Activated CD8-positive, alpha-beta memory T cell treated with anti-CD3 and anti-CD28 coated beads for 1 hour (primary cell): ENCODE measurements at places on chromosomes 11 and 22.

DNA sequence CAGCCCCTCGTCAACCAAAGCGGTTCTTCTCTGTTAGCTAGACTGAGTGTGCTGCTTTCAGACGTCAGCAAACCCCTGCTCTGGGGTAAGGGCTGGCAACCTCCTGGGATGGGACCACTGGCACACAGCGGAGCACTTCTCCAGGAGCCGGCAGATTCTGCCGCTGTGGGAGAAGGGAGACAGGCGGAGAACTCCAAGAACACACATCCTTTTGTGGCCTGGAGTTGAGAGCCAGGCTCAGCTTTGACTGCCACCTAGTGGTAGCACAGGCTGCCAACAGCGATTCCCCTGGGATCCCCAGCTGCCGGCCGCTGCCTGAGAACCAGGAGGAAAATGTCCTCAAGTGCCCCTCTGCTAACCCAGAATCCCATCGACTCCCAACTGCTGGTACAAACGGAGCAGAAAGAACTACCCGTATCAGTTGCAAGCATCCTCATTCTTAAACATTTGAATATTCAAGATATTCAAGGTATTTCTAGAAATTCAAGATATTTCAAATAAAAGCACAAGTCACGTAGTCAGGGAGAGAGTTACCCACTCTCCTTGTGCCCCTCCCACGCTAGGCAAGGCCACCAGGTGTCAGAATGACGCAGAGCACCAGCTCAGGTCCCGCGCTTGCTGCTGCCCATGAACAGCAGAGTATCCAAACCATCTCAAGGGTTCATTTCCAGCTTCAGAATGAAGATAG is 4.9 kb downstream of the LTO1 start:
- peak; percentile 10 for DNase-seq

DNA sequence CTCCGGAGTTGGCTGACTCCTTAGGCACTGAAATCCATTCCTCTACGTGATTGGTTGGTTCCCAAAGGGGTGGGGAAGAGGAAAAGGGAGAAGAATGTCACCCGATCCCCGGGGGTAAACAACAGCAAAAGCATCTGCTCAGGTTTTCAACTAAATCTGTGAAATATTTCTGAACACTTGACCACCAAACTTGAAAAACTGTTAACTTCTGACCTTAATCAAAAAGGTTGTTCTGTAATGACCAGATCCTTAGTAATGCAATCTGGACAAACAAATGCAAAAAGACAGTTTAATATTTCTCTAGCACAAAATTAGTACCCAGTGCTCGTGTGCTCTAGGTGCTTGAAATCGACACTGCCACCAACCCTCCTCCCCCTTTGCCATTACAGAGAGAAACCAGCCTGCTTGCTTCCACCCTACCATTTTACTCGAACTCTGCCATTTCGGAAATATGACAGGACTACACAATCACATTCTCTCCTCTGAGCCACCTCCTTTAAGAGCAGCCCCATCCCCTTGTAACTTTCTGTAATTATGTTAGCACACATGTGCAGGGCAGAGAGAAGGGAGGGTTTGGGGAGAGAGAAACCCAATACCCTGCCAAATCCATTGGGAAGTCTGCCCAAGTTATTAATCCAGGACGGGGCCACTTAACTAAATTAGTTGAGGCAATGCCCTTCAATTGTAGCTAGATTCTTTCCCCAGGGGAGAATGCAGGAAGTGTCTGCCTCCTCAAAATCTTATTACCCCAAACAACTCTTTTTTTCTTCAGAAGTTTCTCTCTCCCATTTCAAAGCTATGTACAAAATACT is 113.8 kb downstream of the RBFOX2 start:
- DNase-seq = no peak

DNA sequence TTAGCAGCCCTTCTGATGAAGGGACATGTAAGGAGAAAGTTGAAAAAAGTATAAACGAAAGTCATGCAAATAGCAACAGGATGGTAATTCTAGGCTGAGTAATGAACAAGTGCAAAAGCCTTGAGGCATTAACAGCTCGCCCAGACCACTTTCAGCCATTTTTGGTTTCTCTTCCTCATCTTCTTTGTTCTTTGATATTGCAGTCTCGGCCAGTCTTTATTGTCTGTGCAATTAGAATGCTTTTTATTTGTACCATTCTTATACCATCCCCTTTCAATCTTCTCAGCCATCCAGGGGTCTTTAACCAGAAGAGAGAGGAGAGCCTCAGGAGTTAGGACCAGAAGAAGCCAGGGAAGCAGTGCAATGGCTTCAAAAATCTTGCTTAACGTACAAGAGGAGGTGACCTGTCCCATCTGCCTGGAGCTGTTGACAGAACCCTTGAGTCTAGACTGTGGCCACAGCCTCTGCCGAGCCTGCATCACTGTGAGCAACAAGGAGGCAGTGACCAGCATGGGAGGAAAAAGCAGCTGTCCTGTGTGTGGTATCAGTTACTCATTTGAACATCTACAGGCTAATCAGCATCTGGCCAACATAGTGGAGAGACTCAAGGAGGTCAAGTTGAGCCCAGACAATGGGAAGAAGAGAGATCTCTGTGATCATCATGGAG is 7.3 kb downstream of the TRIM34 start:
- no peak for DNase-seq

- no peak for DNase-seq
These were observed 3.6 kb upstream of the CCDC81 start for GRCh38 chr11:86370922-86371594.

DNA sequence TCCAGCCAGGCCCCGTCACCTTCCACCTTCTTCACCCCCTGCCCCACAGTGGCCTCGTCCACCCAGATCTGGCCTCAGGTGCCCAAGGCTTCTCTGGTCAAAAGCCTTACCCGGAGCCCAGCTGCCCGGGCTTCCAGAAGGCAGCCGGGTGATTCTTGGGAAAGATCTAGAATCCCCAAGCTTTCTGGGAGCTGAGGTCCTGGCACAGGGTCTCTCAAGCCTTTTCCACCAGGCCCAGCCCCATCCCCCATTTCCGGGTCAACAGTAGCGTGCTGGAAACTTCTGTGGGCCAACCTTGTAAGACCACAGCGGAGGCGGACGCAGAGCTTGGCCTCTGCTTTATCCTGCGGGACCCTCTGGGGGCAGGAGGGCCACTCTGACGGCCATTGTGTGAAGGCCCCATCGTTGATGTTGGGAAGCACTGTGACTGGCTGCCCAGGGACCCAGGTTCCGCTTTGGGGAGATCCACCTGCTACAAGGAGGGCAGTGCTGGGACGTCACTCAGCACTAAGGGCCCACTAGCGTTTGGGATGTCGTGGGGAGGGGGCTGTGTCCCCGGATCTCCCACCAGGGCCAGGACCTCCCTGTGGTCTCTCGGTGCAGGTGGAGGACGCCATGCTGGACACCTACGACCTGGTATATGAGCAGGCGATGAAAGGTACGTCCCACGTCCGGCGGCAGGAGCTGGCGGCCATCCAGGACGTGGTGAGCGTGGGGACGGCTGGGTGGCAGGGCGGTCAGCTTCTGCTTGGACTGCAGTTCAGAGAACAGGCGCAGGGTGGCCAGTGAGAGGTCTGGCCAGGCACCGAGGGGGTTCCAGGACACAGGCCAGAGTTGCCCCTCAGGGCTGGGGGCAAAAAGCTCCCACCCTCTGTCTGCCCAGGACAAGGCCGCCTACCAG is 11.5 kb downstream of the TSPAN32 start:
- no peak for DNase-seq

DNA sequence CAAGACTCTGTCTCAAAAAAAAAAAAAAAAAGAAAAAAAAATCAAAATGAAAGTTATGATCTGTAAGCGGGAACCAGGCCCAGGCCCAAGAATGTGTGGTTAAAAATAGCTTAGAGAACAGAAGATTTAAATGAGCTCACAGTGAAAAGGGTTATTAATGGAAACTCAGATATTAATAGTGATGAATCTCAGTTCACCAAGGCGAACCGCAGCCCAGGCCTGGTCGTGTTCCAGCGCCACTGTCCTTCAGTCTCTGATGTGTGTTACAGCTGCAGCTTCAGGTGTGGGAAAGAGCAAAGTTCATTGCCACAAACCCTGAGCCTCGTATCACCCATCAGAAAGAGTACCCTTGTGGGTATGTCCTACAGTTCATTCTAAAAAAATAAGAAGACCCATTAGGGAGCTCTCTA is 107.1 kb downstream of the GAB2 start:
- DNase-seq = no peak

GRCh38 chr11:118911880-118912741 is 13.6 kb downstream of the BCL9L start:
- DNase-seq = peak; percentile 70

DNA sequence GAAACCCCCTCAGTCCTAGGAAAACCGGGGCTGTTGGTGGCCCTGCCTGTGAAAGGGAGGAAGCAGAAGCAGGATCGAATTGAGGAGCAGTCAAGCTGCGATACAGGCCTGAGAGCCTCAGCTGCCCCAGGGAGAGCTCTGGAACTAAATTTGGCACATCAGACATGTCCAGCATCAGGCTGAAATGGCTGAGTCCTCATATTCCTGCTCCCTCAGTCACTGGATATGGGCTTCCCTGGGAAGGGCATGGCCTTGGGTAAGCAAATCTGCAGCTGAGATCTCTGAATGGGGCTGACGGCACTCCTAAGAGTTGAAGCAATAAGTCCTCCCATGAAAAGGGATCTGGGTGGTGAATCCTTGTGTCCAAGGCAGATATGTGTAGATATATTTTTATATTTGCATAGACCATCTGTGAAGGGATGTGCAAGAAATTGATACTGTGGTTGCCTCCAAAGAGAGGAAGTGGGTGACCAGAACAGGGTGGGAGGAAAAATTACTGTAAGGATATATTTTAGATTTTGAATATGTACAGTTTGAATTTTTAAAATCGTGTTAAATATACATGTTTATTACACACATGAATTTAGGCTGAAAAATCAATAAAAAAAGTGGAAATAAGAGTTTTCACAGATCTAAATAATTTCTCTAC is 45.5 kb downstream of the APIP start:
- DNase-seq = no peak

- DNase-seq = peak; percentile 42
These were observed 85.9 kb downstream of the ZNF280B start for GRCh38 chr22:22422629-22423112.

DNA sequence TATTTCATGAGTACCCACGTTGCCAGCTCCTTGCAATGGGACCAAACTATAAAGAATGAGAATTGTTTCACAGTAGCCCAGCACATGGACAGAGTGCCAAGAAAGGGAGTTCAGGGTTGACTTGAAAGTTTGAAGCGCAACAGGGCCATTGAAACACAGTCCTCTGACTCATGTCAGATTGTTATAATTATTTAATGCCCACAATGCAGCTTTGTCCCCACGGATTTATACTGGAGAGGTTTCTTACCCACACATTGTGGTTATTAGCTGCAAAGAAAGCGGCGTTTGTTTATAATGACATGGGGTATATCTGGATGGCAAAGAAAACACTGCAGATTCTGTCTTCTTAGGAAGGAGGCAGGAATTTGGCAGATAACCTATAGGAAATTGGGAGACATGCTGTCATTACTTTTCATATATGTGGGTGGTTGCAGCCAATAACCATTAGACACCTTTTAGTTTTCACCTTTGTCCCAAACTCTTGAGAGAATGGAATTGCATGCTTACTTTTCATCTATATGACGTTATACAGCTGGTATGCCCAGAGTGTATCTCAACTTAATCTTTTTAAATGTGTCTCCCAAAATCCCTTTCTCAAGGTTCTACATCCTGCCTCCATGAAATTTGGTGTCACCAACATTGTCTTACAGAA is 143.6 kb downstream of the TEAD1 start:
- DNase-seq = no peak

GRCh38 chr11:72421351-72421750 is 13.0 kb downstream of the CLPB start:
- DNase-seq = no peak
